ENCODE measurements at places on chromosomes 13 and 19.
A peak's percentile ranks its signal among the peaks of the same experiment; 100 is the strongest.

DNA sequence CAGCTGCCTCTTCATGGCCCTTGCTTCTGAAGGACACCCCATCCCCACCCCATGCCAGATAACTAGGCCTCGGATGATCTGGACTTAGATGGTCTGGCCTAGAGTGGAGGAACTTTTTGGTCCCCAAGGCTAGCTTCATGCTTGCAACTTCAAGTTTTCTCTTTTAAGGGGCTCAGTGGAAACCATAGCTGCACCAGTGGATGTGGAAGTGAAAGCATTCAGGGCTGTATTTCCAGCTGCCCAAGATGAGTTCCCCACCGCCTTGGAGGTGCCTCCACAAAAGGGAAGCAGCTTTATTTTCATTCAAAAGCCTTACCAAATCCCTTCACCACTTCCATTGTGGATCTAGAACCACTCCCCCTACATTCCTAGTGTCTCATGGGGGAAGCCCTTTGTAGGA is 17.6 kb upstream of the GSX1 start:
- no peak for DNase-seq

GRCh38 chr19:34482380-34483250 is 1.1 kb downstream of the WTIP start:
- no peak for DNase-seq

DNA sequence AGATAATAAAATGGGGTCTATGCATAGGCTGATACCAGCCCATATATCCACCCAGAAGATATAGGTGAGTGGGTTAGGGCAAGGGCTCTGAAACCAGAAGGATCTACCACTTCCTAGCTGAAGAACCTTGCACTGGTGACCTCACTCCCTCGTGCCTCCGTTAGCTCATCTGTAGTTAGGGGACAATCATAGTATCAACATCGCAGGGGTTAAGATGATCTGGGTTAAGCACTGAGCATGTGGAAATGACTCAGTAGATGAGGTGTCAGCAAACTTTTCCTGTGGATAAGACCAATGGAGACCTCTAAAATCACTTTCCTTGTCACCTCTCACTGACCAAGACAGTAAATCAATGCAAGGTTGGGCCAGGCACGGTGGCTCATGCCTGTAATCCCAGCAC is 30.5 kb downstream of the TNFSF14 start:
- DNase-seq = no peak

DNA sequence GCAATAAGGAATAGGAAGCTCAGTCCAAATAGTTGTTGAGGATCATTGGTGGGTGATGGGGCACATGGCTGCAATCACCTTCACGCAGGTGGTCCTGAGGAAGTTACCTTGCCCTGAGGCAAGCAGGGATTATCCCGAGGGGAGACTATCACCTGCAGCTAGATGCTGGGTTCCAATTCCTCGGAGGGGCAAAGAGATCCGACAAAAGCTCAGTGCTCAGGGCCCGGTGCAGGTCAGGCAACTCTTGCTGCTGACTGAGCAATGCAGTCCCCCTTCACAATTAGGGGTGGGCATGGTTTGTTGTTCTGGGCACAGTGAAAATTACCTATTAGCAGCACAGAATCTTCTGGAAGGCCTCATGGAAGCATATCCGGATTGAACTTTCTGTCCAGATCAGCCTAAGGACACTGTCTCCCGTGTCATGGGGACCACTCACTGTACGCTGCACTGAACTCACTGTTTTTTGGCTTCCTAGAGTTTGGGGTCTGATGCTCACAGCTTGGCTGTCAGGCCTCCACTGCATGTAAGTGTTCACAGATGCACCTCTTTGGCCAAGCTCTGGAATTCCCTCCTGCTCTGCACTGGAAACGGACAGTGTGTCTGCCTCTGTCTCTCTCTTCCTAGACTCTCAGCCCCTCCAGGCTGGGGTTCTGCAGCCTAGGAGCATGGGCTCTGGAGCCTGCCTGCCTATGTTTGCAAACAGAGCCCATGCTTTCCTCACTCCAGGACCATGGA is 372.7 kb downstream of the ZNF536 start:
- DNase-seq = no peak

DNA sequence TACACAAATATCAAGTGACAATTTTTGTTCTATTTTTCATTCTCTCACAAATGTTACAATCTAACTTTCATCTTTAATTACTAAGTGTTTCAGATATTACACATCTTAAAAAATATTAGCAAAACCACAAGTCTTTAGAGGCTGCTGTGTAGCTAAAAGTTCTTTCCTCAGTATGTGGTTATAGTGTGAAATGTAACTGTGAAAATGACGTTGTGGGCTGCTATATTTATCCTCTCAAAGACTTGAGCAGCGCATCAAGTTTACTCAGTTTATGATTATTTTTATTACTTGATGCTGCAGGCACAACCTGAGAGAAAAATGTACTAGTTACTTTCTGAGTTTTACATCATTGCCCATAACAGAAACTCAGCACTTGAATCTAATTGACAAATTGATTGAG is 2860.6 kb upstream of the PCDH20 start:
- no peak for DNase-seq

- no peak for DNase-seq
Observed at GRCh38 chr19:1494115-1494815, 3.3 kb downstream of the REEP6 start.

GRCh38 chr19:46288896-46289588 is 7.8 kb upstream of the HIF3A start:
- no peak for DNase-seq

DNA sequence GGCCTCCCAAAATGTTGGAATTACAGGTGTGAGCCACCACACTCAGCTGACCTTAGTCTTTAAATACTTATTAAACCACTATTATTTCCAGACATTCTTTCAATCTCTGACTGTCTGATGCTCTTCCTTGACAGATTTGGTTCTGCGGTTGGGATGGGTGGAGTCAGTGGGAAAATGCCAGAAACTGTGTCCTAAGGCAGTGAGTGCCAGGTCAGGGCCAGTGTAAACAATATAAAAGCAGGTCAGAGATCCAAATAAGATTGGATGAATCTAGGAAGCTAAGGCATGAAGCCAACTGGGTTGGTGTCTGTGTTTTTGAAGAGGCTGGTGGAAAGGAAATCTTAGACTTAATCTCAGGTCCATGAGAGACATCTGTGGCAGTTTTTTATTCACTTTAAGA is 74.7 kb downstream of the KLF5 start:
- DNase-seq = no peak

- no peak for DNase-seq
Observed at GRCh38 chr19:14470031-14470876, 4.9 kb downstream of the PTGER1 start.

GRCh38 chr13:24074678-24075077 is 85.8 kb upstream of the SPATA13 start:
- no peak for DNase-seq

- DNase-seq = peak; percentile 99
Observed at GRCh38 chr13:113448885-113449692, 4.2 kb downstream of the ADPRHL1 start.

GRCh38 chr19:55228015-55228391 is 560 bp downstream of the TMEM86B start:
- no peak for DNase-seq

DNA sequence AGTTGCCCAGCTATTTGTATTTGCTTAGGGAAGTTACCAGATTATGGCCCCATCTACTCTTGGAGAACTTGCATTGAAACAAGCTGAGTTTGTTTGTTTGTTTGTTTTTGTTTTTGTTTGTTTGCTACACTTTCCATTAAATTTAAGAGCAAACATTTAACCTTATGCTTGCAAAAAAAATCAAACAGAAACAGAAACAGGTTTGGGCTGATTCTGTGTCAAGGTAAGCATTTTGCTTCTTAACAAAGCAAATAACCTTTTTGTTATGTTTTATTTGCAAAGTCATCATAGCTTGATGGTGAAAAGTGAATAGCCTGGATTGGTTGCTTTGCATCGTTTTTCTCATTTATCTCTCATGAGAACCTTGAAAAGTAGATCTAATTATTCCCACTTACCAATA is 531.8 kb downstream of the EFNB2 start:
- DNase-seq = no peak

DNA sequence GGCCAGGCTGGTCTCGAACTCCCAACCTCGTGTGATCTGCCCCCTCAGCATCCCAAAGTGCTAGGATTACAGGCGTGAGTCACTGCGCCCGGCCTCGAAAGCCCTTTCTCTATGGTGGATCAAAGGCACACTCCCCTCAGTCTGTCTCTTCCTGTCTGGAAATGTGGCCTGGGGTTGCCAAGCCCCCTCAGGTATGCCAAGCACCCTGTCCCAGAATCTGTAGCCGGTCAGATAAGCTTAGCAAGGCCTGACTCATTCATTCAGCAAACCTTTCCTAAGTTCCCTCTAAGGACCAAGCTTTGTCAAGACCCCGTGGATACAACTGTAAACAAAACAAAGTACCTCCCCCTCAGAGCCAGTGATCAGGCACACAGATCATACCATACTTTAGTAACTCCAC is 14.1 kb downstream of the NUCB1 start:
- DNase-seq = no peak

GRCh38 chr13:109126891-109127641 is 497.7 kb downstream of the MYO16 start:
- DNase-seq = no peak

DNA sequence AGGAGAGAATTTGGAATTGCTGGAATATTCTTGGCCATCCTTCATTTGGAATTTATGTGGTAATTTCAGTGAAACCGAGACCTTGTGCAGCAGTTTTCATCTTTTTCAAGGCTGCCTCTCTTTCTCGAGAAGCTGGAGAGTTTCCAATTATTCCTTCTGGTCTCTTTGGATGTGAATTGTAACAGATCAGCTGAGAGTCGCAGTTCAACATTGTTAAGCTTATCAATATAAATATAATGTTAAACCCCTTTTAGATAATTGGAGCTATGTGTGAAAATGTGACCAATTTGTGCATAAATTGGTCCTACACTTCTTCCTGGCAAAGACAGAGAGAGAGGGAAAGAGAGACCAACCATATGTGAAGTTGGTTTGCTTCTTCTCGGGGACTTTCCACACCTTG is 425.6 kb downstream of the TSHZ3 start:
- DNase-seq = no peak

DNA sequence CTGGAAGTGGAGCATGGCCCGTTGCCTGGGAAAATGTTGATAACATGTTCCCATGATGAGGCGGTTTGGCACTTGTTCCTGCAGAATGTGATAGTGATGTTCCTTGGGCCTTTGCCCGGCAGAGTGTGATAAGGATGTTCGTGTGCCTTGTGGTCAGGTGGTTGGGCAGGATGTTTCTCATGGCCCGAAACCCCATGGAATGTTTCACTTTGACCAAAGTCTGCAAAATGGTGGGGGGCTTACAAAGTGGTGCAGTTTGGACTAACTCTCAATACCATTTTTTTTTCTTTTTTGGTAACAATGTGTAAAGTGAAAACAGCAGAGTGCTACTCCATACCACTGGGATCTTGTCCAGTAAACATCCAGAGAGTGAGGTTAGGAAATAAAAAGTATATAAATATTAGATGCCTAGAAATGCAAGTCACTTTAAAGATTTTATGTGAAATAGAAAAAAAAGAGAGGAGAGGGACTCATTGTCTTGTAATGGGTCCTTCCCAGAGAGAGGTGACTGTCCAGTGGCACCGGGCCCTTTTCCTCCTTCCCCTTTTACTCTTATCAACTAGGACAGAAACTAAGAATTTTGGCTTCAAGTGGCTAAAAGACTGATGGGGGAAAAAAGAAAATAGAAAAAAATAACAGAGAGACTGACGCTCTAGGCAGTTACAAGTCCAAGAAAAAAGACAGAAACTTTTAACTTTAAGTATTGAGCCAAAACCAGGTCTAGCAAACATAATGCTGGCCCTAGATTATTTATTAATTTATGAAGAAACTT is 5.7 kb downstream of the FPR3 start:
- no peak for DNase-seq

- DNase-seq = peak; percentile 31
Observed at GRCh38 chr19:15264061-15264932, 32.0 kb upstream of the EPHX3 start.

GRCh38 chr13:66138172-66138811 is 1091.8 kb downstream of the PCDH9 start:
- no peak for DNase-seq

DNA sequence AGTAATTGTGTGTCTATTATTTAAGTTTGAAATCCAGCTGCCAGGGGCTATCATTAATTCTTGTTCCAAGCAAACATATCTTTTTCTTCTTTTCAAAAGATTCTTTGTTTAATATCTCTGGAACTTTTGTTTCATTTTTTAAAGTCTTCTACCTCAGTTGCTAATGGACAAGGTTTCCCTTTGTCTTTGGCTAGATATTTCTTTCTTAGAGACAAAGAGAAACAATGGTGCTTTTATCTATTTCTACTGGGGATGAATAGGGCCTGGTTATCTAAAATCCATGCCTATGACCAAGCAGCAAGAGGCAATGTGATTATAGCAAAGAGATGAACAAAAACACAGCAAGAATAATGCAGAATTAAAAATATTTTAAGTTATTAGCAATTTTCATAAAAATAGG is 661.3 kb upstream of the KLF12 start:
- DNase-seq = no peak

DNA sequence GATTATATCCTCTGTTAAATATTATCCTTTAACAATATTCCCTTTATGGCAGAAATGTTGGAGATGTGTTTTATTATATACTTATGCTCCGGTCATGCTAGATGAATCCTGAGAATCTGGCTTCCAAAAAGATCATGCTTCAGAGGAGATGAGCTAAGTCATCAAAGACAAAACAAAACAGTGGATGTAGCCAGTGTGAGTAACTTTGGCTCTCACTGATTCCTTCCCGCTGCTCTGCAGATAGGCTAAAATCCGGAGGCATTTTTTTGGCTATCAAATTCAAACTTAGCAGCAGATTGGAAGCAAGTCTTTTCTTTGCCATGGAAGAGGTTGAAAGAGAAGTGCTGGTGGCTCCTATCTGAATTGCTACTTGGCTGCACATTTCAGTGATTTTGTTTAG is 295.9 kb downstream of the GPC6 start:
- no peak for DNase-seq

GRCh38 chr13:96762876-96763275 is 231.4 kb downstream of the OXGR1 start:
- no peak for DNase-seq

- DNase-seq = no peak
Observed at GRCh38 chr13:113840541-113841352, 23.1 kb downstream of the GAS6 start.

GRCh38 chr19:30174791-30175190 is 197.4 kb upstream of the ZNF536 start:
- DNase-seq = no peak

DNA sequence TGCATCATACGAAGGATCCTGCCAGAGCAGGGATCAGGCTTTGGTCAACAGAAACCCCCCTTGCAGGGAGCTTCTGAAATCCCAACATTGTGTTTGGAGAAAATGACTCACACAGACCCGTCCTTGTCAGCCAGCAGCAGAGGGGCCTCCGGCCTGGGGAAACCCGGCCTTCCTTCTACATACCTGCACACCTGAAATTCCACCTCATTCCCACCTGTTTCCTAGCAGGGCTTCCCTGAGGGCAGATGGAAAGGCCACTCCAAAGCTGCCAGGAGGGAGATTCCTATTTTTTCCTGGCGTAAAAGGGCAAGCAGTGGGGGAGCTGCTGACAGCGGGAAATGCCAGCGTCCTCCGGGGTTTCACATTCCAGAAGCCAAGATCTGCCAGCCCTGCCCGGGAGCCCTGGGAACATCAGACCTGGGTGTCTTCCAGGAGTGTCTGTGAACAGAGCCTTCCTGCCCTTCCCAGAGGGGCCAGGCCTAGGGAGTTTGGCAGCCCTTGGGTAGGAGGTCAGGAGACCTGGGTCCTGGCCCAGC is 3.0 kb upstream of the IGFL1 start:
- DNase-seq = no peak
